ENCODE measurements at places on chromosomes 2 and 18.

- no peak for DNase-seq
Measured at GRCh38 chr18:9874728-9875127, 11.0 kb upstream of the TXNDC2 start.

DNA sequence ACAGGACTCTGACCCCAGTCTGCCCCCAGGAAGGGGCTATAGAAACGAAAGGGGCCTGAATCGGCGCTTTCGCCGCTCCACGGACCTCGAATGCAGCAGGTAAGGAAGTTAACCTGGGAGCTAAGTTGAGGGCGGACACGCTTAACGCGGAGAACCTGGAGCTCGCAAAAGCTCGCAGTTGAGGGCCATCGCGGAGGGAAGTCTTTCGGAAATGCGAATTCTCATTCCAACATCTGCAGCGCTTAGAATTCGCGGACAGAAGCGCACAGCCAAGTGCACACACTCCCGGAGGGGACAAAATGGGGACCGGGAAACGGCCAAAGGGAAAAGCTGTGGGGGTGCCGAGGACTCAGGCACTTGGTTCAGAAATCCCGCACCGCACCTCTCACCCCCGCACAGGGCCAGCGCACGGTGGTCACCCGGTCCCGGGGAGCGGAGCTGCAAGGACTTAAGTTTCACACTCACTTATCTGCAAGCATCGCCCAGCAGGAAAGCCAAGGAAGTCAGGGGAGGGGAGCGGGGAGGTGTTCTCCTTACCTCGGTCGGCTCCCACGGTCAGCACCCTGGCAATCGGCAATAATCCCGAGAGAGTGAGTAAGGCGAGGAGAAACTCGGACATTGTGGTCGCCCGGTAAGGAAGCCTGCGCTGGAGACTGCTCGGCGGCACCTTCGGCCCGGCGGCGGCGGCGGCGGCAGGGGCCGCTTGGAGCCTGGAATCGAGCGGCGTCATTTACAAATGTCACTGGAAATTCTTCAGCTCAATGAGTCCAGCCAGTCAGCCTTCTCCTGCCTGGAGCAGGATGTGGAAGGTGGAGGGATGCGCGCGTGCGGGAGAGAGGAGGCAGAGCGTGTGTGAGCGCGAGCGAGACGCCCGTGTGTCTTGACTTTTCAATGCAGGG is 456 bp downstream of the LRP1B start:
- DNase-seq = no peak

DNA sequence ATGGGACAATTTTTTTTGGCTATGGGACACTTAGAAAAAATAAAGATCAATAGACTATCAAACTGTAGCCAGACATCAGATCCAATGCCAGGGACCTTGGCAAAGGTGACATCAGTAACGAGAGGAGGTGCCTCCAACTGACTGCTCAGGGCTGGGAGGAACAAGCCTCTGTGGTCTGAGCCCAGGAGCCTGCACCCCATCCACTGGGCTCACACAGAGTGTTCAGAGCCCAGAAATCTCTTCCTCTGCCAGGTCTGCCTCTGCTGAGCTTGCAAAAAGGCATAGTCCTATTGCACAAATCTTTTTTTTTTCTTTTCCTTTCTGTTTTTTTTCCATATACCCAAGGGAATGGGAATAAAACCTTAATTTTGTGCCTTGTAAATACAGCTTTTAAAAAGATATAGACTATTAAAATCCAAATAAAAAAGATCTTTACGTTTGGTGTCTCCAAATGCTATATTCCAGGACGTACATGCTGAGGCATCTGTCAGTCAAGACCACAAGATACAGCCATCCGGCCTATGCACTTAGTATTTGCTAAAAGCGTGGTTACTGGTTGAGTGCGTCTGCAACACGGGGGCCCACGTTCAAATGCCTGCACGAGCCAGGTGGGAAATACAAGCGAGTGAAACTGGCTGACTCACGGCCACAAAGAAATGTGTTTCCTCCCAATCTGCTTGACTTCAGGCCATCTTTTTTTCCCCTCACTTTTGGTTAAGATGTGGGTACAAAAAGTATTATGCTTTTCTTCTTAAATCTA is 7.8 kb upstream of the ARHGAP25 start:
- peak; percentile 31 for DNase-seq

DNA sequence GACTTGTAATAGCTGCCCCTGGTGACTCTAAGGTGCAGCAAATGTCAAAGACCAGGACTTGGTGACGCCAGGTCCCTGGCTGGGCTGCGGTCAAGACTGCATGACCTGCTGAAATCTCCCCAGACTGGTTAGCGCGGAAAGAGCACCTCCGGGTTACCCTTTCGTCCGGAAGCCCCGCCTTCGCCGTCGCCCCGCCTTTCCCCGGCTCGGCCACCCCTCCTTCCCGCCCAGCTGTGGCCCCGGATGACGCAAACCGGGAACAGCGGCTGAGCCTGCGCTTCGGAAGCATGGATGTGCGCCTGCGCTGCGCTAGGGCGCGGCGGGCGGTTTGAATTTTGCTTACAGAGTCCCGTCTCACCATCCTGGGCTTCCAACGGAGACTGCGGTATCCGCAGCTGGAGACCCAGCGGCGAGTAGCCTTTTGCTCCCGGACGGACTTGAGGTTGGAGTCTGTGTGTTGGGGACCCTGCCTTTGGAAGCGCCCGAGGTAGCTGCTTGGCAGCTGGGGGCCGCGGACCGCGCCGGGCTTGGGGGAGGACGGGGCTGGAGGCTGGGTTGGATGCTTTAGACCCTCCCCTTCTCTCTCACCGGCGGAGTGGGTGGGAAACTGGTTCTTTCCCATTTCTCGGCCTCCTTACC is at the start of gene SKA1:
TSS of gene SKA1 (plus strand) at position 294 of the 639 bp plus-strand sequence. CDS start 785 bp downstream, outside the sequence.
- peak; percentile 96 for DNase-seq

Data from T-helper 1 cell (primary cell).